ENCODE measurements at places on chromosomes 16 and 17. TPM values are rescaled to one million over a fixed set of nuclear protein-coding genes. Genes with fewer than 3 reads are reported as not detected.

- DNase-seq: no peak
These were observed 6.2 kb upstream of the CRYBA1 start for GRCh38 chr17:29240477-29240876.

DNA sequence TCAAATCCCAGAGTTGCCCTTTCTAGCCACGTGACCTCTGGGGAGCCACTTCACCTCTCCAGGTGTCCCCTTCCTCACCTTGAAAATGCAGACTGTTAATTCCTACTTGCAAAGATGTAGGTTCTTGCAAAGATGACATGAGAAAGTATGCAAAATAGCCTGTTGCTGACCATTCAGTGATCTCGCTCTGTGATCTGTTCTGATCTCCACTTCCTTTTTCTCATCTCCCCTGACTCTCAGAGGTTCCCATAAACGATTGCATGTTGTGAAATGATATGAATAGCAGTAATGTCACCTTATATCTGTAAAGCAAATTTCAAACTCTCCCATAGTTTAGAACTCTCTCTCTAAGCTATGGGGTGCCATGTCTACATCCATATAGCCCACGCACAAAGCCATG, 182.3 kb downstream of the TMEM132E start:
- DNase-seq: no peak

- DNase-seq: no peak
These were observed 162.8 kb downstream of the IRX3 start for GRCh38 chr16:54123766-54124165.

DNA sequence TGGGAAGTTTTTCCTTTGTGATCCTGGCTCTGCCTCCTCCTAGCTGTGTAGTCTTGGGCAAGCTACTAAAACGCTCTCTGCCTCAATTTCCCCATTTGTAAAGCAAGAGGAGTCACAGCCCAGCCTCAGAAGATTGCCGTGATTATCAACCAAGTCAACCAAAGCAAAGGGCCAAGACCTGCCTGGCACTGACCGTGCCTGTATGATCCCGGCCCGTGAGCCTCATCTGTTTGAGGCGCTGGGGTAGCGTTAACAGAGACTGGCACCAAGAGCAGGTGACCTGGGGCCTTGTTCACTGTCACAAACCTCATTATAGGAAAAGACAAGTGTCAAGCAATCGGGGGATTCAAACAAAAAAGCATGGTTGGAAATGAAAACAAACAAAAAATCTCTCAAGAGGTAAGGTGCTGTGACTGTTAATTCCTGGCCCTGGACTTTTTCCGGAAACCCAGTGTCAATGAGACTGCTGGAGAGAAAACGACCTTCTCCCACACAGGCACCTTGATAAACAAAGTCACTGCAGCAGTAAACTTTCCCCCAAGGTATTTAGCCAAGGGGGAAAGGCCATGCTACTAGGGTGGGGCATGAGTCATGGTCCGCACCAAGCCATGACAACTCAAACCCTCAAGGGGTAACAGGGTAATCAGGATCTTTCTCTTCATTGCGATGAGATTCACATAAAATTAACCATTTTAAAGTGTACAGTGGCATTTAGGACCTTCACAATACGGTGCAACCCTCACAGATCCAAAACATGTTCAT, 5.4 kb downstream of the MEAK7 start:
- DNase-seq: no peak

- peak; percentile 74 for DNase-seq
These were observed at the start of gene TRPV2 for GRCh38 chr17:16415031-16415924. Gene TRPV2 (plus strand): TSS chr17:16415571. CDS start chr17:16417669, 2,098 bp downstream.

DNA sequence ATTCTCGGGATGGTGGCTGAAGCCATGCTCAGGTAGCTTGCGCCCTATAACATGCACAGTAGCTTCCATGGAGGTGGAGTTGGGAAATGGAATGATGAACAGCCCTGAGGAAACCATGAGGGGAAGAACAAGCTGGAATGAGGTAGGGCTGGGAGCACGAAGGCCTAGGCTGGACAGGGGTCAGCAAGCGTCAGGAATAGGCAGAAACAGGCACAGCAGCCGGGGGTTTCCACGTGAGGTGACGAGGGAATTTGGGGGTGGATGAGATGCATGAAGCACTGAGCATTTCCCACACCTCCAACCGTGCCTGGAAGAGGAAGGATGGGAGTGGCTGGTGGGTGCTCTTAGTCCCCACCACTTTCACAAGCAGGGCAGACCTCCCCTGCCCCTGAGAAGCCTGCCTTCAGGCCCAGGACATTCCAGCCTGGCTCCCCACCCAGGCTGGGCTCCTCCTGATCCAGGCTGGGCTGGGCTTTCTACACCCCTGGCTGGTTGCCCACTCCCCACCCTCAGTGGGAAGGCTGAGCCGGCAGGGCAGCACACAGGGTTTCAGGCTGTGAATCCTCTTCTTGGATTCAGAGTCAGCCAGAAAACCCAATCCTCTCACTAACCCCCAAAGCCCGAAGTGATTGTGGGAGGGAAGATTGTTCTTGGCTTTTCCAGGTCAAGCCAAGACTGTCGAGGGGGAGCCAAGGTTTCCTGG, 21.9 kb downstream of the PLEKHG4 start:
- no peak for DNase-seq

DNA sequence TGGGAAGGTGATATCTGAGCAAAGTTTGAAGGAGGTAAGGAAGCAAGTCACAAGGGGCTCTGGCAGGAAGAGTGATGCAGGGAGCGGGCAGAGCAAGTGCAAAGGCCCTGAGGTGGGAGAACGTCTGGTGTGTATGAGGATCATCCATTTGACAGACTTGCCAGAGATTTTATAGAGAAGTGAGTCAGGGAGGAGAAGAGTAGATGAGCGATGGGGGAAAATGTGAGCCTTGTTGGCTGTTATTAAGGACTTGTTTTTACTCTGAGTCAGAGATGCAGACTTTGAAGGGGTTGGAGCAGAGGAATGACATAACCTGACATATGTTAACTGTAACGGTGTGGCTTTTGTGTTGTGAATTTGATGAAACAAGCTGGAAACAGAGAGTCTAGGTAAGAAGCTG, 3.5 kb upstream of the CLEC10A start:
- no peak for DNase-seq

GRCh38 chr16:89361751-89362539, 128.4 kb downstream of the ANKRD11 start:
- DNase-seq: peak; percentile 26

- DNase-seq: no peak
These were observed 29.8 kb downstream of the LAT start for GRCh38 chr16:29014561-29015069.

DNA sequence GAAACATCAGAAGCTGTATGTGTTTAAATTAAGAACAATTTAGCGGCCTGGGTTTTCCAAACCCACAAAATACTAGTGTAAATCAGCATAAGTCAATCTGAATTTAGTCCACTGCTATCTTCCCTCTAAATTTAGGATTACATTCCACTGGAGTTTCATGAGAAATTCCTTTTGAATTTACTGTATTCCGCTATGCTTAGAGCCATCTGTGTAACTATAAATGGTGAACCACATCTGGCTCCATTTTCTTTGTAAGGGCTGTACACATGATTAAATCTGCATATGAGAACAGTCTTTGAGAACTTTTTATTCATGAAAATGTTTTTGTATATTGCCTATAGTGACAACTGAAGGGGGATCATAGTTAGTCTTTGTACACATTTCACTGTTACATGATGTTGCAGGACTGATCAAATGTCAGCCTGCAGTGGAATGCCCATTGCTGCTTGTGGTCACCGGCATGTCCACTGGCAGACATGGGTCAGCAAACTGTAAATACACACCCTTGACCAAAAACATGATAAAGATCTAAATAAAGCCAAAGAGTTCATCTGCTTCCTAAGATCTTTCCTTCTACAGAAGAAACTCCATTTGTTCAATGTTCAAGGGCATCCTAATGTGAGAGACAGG, 36.8 kb downstream of the RPGRIP1L start:
- DNase-seq: no peak

DNA sequence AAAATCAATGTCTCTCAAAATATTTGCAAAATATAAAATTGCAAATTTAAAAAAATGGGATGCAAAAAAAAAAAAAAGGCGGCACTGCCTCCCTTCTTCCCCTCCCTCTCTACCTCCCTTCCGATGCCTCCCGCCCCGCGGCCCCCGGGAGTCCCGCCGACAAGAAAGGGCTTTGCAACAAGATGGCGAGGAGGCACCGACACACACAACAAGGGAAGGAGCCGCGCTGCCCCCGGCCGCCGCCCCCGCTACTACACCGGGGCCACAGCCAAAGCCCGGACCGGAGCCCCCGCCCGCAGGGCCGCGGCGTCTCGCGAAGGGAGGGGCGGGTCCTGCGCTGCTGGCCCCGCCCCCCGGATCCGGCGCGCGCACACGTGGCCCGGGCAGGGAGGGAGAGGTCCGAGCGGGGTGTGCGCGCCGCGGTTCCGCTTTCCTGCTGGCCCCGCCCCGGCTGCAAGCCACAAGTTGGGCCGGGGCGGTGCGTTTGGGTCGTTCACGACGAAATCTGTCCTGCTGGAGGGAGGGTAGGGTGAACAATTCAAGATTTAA, at the start of gene MNT:
Gene MNT, minus strand, starts transcription at position 184 of the 549 bp plus-strand sequence. CDS start 348 bp downstream, outside the sequence.
- peak; percentile 92 for DNase-seq

- DNase-seq: no peak
These were observed 8.0 kb downstream of the TSR3 start for GRCh38 chr16:1343428-1344242.

- DNase-seq: no peak
These were observed 1.7 kb upstream of the THRA start for GRCh38 chr17:40060887-40061608.

DNA sequence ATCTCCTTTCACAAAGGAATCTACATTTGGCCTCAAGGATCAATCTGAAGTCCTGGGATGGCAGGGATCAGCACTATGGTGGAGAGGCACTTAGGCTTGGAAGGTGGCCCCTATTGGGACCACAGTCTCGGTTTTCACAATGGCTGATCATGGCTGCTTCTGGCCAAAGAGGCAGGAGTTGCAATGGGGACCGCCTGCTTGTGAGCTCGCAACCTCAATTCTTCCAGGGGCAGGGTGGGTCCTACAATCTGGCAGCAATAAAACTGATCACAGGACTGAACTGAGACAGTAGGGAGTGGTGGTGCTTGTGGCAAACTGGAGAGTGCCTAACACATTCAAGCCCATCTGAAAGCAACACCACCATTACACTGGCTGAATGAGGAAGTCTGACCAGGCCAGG, 83.1 kb downstream of the NETO2 start:
- DNase-seq: no peak

Gene ABCC3
- not detected for total RNA-seq

Gene CD300LF
- total RNA-seq: not detected

Gene CACNA1G
- not detected for total RNA-seq

Gene KRTAP2-2
- total RNA-seq: not detected

Gene CFAP97D1
- 0.05 TPM for total RNA-seq

Gene ANTKMT
- total RNA-seq: 18.7 TPM

Gene LPO
- not detected for total RNA-seq
